ENCODE measurements at places on chromosomes 4 and X. TPM values are rescaled to one million over a fixed set of nuclear protein-coding genes. Genes with fewer than 3 reads are reported as not detected.

TEX13D gene
- total RNA-seq: not detected

SPANXB1 gene
- not detected for total RNA-seq

SOWAHB gene
- not detected for total RNA-seq

KCTD8 gene
- 0.22 TPM for total RNA-seq

RPGR gene
- total RNA-seq: 4.0 TPM

MTTP gene
- total RNA-seq: 2.0 TPM

CFAP99 gene
- not detected for total RNA-seq

- no peak for DNase-seq
Measured at GRCh38 chrX:150731795-150732194, 38.6 kb downstream of the MTMR1 start.

DNA sequence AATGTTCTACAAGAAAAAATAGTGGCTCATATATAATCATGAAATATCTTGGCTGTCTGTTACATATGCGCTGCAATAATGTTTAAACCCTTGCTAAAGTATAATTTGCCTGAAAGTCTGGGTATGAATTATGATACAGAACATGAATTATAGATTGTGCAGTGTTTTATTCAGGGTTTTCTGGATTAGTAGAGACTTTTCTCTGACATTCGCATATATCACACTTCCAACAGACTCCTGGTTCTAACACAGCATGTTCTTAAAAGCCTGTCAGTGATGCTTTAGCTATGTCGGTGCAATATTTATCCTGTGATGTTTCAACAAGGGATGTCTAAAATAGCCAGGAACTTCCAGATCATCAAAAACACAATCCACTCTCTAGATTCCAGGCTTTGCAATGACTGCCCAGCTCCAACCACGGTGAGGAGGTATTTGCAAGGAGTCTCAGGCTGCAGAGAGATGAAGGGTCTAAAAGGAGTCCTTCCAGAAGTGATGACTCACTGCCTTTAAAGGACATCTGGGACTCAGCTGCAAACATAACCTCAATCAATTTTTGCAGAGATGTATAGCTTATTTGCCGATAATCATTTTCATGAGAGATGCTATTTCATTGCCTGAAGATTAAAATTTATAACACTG, 69.4 kb downstream of the RWDD4 start:
- DNase-seq: no peak

GRCh38 chr4:54879576-54879975, 221.8 kb downstream of the KIT start:
- no peak for DNase-seq

GRCh38 chr4:15848191-15848842, 70.2 kb downstream of the CD38 start:
- DNase-seq: no peak

- no peak for DNase-seq
Measured at GRCh38 chr4:94534401-94535312, 82.9 kb downstream of the PDLIM5 start.

DNA sequence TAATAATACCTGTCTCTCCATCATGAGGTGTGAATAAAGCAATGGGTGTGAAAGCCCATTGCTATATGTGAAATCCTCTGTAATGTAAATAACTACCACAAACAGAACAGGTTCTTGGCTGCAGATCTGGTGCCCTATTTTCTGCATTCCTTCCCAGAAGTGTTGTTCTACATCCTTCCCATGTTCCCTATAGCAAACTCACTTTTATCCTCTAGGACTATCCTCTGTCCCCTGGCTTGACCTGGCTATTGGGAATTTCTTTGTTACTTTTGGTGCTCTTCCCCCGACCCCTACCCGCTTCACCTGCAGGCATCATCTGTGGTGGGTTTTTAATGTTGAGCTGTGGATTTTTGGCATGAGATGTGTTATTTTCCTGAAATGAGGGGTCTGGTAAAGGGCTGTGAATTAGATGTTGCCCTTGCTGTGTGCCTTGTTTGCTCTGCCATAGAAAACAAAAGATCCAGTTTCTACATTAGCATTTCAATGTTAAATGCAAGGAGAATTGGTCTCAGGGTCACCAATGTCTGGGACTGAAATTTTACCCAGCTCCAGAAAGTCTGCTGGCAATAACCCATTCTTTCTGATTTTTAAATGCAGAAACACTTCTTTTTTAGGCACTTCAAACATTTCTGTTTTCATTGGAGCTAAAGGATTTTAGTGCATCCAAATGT, 13.6 kb upstream of the FREM3 start:
- DNase-seq: no peak

DNA sequence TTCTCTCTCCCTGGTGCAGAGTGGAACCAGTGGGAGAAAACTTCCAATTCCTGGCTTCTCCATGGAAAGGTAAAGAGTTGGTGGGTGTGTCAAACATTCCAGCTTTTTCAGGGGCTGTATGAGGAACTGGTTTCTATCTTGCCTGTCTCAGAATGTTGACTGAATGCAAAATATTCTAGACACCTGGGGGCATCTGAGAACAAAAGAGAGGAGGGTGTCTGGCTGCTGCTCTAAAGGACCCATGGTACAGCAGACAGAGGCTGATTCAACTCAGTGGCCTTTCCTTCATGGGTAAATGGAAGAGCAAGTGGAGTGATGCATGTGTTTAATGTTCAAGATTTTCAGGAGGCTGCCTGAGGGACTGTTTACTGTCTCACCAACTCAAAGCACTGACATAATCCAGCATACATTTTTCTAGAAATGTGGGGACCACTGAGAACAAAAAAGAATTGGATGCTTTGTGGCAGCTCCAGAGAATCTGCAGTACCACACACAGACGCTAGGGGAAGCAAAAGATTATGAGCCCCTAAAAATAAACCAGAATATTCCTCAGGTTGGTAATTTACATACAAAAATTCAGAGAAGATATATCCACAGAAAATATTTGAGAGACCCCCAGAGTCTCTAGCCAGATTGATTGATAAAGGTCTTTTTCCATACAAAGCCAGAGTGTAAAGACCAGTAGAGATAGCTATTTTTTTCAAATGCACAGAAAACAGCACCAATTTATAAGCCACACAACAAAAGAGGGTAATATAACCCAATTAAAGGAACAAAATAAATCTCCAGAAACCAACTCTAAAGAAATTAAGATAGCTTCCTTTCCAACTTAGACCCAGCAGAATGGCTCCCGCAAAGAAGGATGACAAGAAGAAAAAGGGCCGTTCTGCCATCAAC, 48.0 kb upstream of the STARD8 start:
- DNase-seq: no peak

DNA sequence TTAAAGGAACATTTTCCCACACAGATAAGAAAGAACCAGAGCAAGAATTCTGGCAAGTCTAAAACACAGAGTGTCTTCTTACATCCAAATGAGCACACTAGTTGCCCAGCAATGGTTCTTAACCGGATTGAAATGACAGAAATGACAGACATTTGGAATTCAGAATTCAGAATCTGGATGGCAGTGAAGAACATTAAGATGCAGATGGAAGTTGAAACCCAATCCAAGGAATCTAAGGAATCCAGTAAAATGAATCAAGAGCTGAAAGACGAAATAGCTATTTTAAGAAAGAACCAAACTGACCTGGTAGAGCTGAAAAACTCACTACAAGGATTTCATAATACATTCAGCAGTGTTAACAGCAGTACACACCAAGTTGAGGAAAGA, 21.5 kb downstream of the ANAPC10 start:
- DNase-seq: no peak

DNA sequence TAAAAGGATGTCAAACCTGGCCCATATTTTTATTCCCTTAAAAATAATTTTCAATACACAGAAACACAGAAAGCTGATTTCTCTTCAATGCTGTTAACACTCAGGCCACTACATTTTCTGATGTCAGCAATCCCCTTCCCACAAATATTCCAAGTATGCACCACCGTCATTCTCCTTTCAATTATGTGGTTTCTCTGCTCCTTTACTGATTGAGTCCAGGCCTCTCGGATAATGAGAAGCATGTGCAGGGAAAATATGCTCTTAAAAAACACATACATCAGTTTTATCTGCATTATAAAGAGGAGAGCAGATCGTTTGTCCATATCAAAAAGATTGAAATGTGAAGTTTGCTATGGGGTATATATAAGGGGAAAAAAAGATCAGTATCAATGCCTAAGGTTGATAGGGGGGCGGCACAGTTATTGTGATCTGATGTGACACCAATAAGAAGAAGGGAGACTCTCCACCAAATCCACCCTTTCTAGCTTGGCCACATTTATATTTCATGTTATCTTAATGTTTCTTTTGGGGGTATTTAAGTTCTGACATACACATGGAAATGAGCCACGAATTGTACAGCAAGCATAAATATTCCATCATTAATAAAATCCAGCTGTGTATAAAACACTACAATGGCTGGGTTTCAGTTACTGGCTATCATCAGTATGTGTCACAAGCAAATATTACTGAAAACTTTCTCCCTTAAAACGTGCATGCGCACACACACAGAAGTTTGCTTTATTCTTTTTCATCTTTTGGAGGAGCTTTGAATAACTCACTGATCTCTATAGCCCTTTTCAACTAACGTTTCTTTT, 6.4 kb downstream of the AMOT start:
- DNase-seq: no peak

- no peak for DNase-seq
Measured at GRCh38 chrX:150478496-150479492, 89.6 kb upstream of the MTM1 start.

GRCh38 chr4:3515646-3516045, 16.6 kb downstream of the LRPAP1 start:
- peak; percentile 20 for DNase-seq

- DNase-seq: no peak
Measured at GRCh38 chr4:108201774-108202173, 33.0 kb upstream of the LEF1 start.

- no peak for DNase-seq
Measured at GRCh38 chr4:53489279-53489889, 101.9 kb downstream of the LNX1 start.

DNA sequence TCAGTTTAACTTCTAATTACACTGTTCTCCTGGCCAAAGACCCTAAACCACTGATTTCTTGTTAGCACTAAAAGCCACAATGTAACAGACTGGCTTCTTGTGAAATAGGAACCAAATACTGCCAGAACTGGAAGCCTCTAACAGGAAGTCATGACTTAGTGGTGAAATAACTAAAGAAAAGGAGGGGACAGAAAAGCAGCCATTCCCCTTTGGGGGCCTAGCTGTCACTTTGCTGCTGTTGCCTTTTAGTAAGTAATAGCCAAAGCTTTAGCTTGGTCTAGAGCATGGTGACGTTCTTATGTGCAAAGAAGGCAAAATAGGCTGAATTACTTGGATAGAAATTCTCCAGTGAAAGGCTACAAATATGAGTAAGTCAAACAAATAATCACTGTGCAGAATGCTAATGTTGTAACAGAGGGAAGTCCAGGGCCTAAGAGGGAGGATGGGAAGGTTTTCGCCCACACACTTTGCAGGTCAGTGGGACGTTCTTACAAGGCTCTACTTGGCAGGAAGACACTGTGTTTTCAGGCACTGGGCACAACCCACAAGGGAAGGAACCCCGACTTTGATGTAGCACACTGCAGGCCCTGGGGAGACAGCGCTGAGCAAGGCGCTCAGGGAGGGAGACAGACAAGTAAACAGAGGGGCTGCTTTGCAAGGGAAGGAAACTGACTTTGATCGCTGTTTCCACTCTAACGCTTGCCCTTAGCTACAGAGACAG, 16.7 kb downstream of the GAB3 start:
- peak; percentile 39 for DNase-seq

GRCh38 chr4:176065435-176066291, at the start of gene WDR17:
WDR17 (plus strand) TSS chr4:176065841; CDS start chr4:176111581, 45,740 bp downstream.
- peak; percentile 89 for DNase-seq

DNA sequence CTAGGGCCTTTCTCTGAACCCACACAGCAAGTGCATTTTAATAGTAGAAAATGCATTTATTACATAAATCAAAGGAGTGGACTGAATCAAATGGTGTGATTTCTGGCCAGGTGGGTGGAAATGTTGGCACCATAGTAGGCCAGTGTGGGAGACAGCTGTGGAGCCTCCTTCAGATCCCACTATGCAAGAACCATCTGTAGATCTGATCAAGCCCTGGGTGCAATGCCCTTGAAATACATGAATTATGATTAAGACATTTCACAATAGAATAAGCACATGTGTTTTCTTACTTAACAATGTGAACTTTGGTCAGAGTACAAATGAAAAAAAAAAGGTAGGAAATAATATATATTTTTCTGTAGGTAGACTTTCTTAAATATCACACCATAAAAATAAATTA, 204.3 kb downstream of the PCDH7 start:
- no peak for DNase-seq

DNA sequence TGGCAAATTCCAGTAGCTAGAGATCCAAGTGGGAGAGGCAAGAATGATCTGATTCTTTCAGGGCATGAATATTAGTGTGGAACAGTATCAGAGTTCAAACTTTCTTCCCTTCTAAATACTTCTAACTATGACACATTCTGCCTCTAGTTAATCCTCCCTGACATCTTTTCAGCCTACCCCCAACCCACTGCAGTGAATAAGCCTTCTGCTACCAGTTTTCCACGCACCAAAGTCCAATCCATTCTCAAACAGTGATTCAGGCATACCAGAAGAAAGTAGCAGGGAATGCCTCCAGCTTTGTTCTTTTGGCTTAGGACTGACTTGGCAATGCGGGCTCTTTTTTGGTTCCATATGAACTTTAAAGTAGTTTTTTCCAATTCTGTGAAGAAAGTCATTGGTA, 155.4 kb upstream of the FTHL17 start:
- DNase-seq: no peak

- DNase-seq: no peak
Measured at GRCh38 chrX:75158054-75158453, 2.0 kb upstream of the ABCB7 start.

DNA sequence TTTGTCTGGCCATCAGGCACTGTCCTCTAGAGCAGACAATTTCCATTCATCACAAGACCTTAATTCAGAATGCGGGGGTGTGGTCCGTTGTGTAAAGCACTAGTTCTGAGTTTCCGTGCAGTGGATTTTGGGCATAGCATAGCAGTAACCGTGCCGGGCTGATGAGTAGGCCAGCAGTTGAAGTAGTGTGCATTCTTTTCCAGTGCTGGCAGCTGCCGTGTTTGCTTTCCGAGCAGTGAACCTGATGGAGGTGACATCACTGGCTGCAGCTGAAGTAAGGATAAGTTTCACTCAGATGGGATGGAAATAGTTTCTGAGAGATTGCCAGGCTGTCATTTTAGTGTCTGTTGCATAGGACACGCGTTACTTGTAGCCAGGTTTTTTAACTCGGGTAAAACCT, 107.0 kb upstream of the STIM2 start:
- peak; percentile 58 for DNase-seq

Data from left ventricle myocardium superior (tissue), 1 donor.